ENCODE measurements at places on chromosomes 3 and 15. TPM values are rescaled to one million over a fixed set of nuclear protein-coding genes. Genes with fewer than 3 reads are reported as not detected.

- H3K4me3 ChIP-seq = no peak overlapping the region
- peaks cover 6% of the 10 kb centered on the region for H3K4me1 ChIP-seq
- H3K27me3 ChIP-seq = peaks cover 5% of the 10 kb centered on the region
- DNase-seq = no peak
Observed at GRCh38 chr3:37993067-37993455, 2.5 kb downstream of the VILL start.

- H3K4me3 ChIP-seq = peak overlapping the region; percentile 99
- H3K27ac ChIP-seq = peak overlapping the region; percentile 96
- peaks cover 25% of the 10 kb centered on the region for H3K4me1 ChIP-seq
Observed at GRCh38 chr3:12841970-12842328, 584 bp upstream of the RPL32 start.

GRCh38 chr3:128623762-128624176, 26.8 kb downstream of the RPN1 start:
- no peak overlapping the region for H3K4me3 ChIP-seq
- peaks cover 15% of the 10 kb centered on the region for H3K4me1 ChIP-seq
- H3K36me3 ChIP-seq = peaks cover 47% of the 10 kb centered on the region
- no peaks in the 10 kb centered on the region for H3K27me3 ChIP-seq
- DNase-seq = peak; percentile 43

DNA sequence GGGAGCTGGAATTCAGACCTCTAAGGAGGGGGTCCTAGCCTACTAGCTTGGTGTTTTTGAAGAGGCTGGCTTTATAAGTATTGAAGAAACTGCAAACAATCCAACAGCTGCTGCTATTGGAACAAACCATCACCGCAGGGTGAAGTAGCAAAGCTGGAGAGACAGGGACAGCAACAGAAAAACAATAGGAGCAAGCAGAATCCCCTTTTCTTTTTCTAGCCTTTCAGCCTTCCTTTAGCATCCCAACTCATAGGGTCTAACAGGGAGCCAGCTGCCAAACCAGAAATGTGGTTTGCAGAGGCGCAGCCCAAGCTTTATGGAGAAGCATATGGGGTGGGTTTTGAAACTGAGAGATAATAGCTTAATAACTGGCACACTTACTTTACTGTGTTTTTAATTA, 106.2 kb upstream of the CHMP2B start:
- H3K4me1 ChIP-seq = no peaks in the 10 kb centered on the region
- no peak overlapping the region for H3K4me3 ChIP-seq
- H3K27me3 ChIP-seq = no peaks in the 10 kb centered on the region
- H3K27ac ChIP-seq = no peak overlapping the region
- no peak for DNase-seq
- H3K36me3 ChIP-seq = no peaks in the 10 kb centered on the region

- H3K4me3 ChIP-seq = no peak overlapping the region
- H3K36me3 ChIP-seq = no peaks in the 10 kb centered on the region
- peaks cover 34% of the 10 kb centered on the region for H3K4me1 ChIP-seq
- H3K27me3 ChIP-seq = no peaks in the 10 kb centered on the region
Observed at GRCh38 chr3:195195321-195196209, 75.4 kb downstream of the XXYLT1 start.

GRCh38 chr3:141499284-141499683, 12.5 kb downstream of the RASA2 start:
- H3K4me1 ChIP-seq = no peaks in the 10 kb centered on the region
- no peak for DNase-seq
- no peak overlapping the region for H3K27ac ChIP-seq
- H3K27me3 ChIP-seq = no peaks in the 10 kb centered on the region
- no peak overlapping the region for H3K4me3 ChIP-seq

GRCh38 chr15:50549326-50549725, 2.9 kb upstream of the USP50 start:
- DNase-seq = no peak
- no peaks in the 10 kb centered on the region for H3K27me3 ChIP-seq
- no peak overlapping the region for H3K4me3 ChIP-seq

- DNase-seq = no peak
- H3K4me3 ChIP-seq = no peak overlapping the region
- H3K27me3 ChIP-seq = peaks cover 22% of the 10 kb centered on the region
- no peak overlapping the region for H3K27ac ChIP-seq
Observed at GRCh38 chr15:77854980-77855379, 222.3 kb upstream of the LINGO1 start.

DNA sequence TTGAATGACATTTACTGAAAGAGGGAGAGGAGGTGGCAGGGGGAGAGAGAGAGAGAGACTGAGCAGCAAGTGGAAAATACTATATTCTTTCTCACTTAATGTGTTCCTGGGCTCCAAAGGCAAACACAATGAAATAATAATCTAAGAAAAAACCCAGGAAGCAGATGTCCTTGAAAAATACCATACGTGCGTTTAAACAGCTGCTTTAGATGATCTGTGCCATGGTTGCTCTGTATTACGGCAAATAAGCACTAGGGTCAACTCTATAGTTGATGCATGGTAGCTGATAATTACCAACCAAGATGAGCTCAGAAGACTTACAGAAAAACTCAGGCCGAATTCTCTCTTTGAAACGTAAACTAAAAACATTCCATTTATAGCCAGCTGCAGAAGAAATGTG, 410.3 kb upstream of the TBL1XR1 start:
- no peaks in the 10 kb centered on the region for H3K36me3 ChIP-seq
- H3K4me3 ChIP-seq = no peak overlapping the region
- peaks cover 5% of the 10 kb centered on the region for H3K4me1 ChIP-seq
- H3K27me3 ChIP-seq = no peaks in the 10 kb centered on the region
- no peak for DNase-seq

DNA sequence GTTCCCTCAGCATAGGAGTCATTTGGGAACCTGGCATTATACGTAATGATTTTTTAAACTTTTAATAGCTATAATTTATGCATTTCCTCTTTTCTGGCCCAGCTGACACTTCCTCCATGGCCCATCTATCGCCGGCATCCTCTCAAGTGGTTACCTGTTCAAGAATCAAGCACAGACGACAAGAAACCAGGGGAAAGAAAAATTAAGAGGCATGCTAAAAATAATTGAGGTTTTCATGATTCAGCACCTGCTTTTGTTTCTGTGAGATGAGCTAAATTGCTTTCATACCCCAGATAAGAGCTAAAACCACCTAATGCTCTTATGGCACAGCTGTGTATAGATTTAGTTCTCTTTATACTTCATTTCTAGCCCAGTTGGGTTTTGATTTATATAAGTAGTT, 1.7 kb downstream of the SPCS1 start:
- peaks cover 24% of the 10 kb centered on the region for H3K4me1 ChIP-seq
- H3K27me3 ChIP-seq = no peaks in the 10 kb centered on the region
- H3K27ac ChIP-seq = no peak overlapping the region
- H3K36me3 ChIP-seq = peaks cover 20% of the 10 kb centered on the region
- peak overlapping the region; percentile 86 for H3K4me3 ChIP-seq
- no peak for DNase-seq

DNA sequence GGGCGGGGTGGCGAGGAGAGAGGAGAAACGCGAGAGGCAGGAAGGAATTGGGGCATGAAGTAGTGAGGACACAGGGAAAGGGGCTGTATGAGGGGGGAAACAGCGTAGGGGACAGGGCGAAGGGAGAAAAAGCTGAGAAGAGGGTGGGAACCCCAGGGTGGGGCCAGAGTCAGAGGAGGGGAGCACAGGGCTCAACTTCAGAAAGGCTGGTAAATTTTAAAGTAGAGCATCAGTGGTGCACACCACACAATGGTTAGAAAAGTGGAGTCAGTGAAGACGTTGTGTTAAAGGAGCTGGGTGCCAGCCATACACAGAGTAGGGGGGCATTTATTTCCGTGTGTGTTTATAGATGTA, 3.0 kb upstream of the RPP25 start:
- H3K4me3 ChIP-seq = no peak overlapping the region
- H3K27ac ChIP-seq = no peak overlapping the region
- DNase-seq = no peak
- peaks cover 32% of the 10 kb centered on the region for H3K27me3 ChIP-seq
- no peaks in the 10 kb centered on the region for H3K36me3 ChIP-seq

GRCh38 chr3:111246967-111247760, 175.5 kb downstream of the NECTIN3 start:
- peak; percentile 83 for DNase-seq
- H3K4me3 ChIP-seq = no peak overlapping the region
- peaks cover 3% of the 10 kb centered on the region for H3K27me3 ChIP-seq
- H3K36me3 ChIP-seq = no peaks in the 10 kb centered on the region
- peaks cover 7% of the 10 kb centered on the region for H3K4me1 ChIP-seq

DNA sequence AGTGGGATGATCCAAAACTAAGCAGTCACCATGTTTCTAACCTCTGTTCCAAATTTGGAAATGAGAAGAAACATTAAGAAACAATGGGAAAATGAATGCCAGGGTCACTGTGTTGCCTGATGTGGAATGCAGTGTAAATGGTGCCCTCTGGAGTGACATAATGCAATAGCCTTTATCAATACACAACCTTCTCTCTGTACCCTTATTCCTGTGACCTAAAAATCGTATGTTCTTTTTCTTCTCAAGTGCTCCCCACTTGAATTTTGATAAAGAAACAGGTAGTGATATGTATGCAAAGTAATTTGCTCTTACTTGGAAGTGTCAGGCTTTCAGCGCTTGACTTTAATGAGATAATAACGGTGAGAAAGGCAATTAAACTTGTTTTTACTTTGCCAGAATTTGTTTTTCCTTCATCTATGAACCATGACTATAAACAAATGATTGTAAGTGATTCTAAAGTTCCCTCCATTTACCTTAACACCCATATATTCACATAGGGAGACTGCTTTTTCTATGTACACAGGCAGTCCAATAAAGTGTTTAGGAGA, 145.8 kb upstream of the THRB start:
- H3K36me3 ChIP-seq = no peaks in the 10 kb centered on the region
- H3K27ac ChIP-seq = no peak overlapping the region
- DNase-seq = peak; percentile 2
- no peak overlapping the region for H3K4me3 ChIP-seq
- H3K4me1 ChIP-seq = no peaks in the 10 kb centered on the region

DNA sequence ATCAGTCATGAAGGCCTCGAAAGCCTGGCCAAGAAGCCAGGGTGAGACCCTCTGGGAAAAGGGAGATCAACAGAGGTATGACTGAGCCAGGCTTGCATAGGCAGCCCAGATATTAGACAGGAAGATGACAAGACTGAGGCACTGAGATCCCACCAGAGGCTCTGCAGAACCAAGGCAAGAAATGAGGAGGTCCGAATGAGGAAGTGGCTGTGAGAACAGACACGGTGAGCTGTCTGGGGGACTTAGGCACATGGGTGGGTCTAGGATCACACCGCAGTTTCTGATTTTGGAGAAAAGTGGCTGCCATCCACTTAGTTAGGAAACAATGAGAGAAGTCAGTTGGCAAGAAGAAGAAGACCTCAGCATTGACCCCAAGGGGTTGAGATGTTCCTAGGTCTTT, 31.5 kb upstream of the PRSS50 start:
- H3K27ac ChIP-seq = no peak overlapping the region
- DNase-seq = no peak
- peaks cover 8% of the 10 kb centered on the region for H3K27me3 ChIP-seq
- H3K4me1 ChIP-seq = no peaks in the 10 kb centered on the region
- H3K4me3 ChIP-seq = no peak overlapping the region
- no peaks in the 10 kb centered on the region for H3K36me3 ChIP-seq

GRCh38 chr3:152460936-152461335, 192.2 kb downstream of the MBNL1 start:
- H3K36me3 ChIP-seq = peaks cover 44% of the 10 kb centered on the region
- DNase-seq = no peak
- no peak overlapping the region for H3K4me3 ChIP-seq
- no peak overlapping the region for H3K27ac ChIP-seq
- H3K27me3 ChIP-seq = no peaks in the 10 kb centered on the region

DNA sequence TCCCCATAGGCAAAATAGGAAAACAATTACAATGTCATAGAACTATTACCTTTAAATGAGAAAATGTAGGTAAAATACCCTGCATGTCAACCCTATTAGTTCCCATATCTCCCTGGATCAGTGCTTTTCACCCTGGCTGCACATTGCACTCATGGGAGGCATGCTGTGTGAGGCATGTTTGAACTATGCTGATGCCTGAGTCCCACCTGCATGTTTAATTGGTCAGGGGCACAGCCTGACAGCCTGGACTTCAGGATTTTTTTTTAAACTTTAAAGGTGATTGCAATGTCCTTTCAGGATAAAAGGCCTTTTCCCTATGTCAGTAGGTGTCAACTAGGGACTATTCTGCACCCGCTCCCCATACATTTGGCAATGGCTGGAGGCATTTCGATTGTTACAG, 136.0 kb upstream of the NR2E3 start:
- DNase-seq = no peak
- H3K4me3 ChIP-seq = no peak overlapping the region
- no peaks in the 10 kb centered on the region for H3K27me3 ChIP-seq
- no peak overlapping the region for H3K27ac ChIP-seq
- no peaks in the 10 kb centered on the region for H3K36me3 ChIP-seq

GRCh38 chr15:40399370-40399769, 6.2 kb upstream of the IVD start:
- no peaks in the 10 kb centered on the region for H3K36me3 ChIP-seq
- no peak overlapping the region for H3K4me3 ChIP-seq
- H3K27ac ChIP-seq = no peak overlapping the region
- H3K4me1 ChIP-seq = no peaks in the 10 kb centered on the region

DNA sequence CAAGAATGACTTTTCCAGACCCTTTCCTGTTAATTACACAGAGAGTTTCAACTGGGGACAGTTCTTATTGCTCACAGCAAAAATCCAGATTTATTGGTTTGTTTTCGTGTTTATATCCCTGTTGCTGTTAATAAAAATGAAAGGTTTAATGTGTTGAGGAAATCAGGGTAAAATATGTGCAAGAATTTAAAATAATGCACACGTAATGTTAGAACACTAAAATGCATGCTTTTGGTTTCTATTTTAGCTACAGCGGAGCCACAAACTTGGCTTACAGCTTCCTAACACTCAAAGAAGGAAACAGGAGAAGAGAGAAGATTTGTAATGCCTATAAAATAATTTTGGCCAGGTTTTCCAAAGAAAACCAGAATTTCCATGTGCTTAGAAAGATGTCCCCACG, 62.7 kb downstream of the CASR start:
- peaks cover 5% of the 10 kb centered on the region for H3K27me3 ChIP-seq
- no peak overlapping the region for H3K27ac ChIP-seq
- no peaks in the 10 kb centered on the region for H3K4me1 ChIP-seq
- no peak overlapping the region for H3K4me3 ChIP-seq
- no peaks in the 10 kb centered on the region for H3K36me3 ChIP-seq
- DNase-seq = peak; percentile 49

REC114 gene
- total RNA-seq = not detected

HOMER2 gene
- total RNA-seq = 12.2 TPM

SLC7A14 gene
- total RNA-seq = 0.23 TPM

SPESP1 gene
- not detected for total RNA-seq

STARD5 gene
- 5.5 TPM for total RNA-seq

GALNT15 gene
- total RNA-seq = 0.95 TPM

EIF1B gene
- 59.3 TPM for total RNA-seq

Data from astrocyte (in vitro differentiated cells and primary cell).